T-helper 2 cell (primary cell): ENCODE measurements at places on chromosomes 11 and 22.

DNA sequence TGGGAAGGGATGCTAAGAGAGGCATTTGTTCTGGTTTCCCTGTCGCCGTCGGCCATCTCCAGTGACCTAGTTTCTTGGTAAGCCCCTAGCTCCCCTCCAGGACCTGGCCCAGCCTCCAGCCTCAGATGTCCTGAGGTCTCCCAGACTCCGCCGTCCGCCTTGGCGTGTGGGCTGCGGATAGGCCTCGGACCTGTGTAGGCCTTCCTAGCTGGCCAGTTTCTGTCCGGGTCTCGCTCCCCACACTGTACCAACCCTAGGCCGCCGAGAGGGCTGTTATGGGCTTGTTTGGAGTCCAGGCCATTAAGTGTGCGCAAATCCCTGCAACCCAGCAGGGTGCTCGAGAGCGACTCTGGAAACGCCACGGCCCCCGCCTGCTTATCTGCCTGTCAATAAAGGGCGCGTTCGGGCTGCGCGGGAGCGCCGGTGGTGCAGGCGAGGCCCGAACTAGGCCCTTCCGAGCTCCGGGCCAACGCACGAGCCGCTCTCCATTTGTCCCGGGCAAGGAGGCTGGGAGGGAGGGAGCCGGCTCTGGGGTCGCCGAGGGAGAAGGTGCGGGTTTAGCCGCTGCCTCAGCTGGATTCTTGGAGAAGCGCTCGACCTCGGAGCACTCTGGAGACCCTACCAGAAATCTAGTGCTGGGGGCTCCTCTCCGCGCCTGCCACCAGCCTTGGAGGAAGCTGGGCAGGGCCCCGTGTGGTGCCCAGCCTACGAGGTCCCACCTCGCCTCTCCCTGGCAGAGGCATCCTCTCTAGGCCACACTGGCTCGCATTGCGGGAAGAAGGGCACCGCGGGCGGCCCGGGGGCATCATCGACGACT is 8.7 kb upstream of the PAX6 start:
- no peak for DNase-seq

DNA sequence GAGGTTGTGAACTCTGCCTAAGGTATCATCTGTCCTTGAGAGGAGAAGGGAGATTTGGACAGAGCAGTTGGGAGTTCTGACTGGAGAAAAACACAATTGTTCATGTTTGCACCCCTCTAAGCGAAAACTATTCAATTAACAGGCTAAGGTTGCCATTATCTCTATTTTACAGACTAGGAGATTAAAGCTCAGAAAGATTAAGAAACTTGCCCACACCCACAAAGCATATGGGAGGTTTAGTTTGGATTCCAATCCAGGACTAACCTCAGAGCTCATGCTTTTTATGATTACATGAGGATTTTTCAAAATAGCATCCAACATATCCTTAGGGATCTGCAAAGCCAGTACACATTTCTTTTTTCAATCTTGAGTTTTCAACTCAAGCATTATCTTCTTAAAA is 22.0 kb downstream of the GAB2 start:
- DNase-seq, result no peak

DNA sequence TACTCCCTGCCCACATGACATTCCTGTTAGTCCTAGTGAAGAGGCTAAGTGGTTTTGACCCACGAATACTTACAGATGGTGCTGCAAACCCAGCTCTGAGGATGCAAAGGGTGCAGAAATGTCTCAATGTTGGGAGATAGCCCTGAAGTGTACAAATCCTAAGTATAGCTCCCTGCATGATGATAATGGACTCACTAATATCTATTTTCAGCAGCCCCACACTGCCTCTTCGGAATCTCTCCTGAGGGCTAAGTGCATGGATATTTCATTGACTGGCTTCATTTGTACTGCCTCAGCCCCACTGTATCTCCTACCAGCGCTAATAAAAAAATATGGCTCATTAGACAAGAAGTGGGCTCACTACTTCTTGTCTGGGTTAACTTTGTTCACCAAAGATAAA is 114.5 kb downstream of the KIRREL3 start:
- DNase-seq, result no peak

DNA sequence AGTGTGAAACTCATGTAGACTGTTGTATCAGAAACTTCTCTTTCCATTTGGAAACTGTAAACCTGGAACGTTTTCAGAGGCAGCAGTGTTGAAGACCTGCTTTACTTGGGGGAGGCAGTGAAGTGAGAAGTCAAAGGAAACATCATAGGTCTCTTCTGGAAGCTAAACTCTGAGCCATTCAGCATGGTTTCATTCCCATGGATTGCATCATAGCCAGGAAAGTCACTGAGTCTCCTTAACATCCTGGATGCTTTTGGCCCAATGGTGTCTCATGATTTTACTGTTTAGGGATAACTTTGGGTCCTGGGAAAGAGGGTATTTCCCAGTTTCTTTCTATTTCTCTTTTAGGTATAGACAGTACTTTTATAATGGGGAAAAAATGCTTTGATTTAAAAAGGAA is 153.2 kb upstream of the E2F8 start:
- DNase-seq, result no peak

DNA sequence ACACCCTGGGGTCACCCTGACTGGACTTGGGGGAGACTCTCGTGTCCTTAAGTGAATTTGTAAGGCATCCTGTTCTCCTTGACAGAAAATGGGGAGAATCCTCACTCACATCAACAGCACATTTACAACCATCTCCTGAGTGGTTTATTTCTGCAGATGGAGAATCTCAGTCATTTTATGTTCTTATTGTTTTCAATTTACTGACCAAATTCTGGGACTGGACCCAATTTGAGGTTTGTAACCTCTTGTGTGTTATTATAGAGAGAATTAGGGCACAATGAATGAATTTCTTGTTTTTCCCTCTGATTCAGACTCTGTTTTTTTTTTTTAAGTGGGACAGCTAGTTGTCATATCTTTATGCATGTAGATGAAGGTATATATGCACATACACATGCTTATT is 104.9 kb downstream of the ADAMTS15 start:
- no peak for DNase-seq

DNA sequence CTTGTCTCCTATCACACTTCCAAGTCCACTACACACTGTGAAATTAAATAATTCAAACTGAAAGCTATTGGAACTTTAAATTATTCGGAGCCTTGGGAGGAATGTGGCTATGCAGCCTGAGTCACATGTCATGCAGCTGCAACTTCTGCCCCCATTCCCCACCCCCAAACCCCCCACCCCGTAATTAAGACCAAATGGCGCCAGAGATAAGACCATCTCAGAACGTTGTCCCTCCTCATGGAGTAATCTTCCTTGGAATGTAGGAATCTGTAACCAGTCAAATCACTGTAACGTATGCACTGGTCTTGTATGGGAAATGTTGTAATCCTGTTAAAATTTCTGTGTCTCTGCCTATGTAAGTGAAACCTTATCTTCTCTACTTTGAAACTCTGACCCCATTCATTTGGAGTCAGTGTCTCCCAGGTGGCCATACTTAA is 37.0 kb downstream of the GAB2 start:
- DNase-seq, result no peak

DNA sequence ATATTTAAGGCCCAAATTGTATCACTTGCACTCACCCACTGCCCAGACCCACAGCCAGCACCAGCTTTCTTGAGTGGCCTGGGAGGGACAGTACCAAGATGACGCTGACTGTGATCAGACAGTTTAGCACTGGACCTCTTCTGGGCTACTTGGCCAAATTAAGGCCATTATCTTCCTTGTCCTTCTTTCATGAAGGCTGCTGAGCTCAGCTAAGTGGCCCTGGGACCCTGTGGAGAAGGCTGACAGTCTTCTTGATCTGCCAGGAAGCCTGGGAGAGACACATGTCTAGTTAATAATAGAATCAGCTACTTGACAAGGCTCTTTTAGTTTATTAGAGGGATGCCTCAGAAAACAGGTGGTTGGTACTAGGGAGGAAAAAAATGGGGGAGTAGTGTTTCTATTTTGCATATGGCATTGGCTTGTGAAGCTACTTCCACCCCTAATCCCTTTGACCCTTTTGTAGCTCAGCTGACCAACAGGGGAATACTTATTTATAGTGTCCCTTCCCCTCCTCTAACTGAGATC is 127.9 kb upstream of the NTM start:
- DNase-seq, result no peak

- DNase-seq, result no peak
These were observed 25.3 kb downstream of the SLC22A6 start for GRCh38 chr11:62959422-62959980.

DNA sequence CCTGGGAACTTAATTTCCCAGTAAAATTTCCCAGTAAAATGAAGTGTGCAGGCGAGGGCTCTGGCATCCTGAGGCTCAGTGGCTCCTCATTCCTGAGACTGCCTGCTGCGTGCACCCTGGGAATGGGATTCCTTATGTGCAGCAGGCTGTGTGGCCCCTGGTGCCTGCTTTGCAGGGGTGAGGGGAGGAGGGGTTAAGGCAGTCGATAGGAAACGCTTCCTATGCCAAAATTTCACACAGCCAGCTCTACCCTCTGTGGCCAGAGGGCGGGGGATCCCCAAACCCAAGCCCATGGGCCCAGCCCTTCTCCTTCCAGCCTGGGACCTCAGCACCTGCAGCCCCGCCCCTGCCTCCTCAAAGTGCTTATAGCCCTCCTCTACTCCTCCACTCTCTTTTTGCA is 12.1 kb upstream of the BAIAP2L2 start:
- DNase-seq, result no peak

GRCh38 chr11:16148301-16148931 is 207.9 kb downstream of the SOX6 start:
- DNase-seq, result no peak
